ENCODE measurements at places on chromosomes 4 and X.

GRCh38 chr4:82601242-82602015 is 39.6 kb upstream of the TMEM150C start:
- DNase-seq: no peak

GRCh38 chrX:148371291-148371690 is 129.1 kb upstream of the AFF2 start:
- DNase-seq: no peak

DNA sequence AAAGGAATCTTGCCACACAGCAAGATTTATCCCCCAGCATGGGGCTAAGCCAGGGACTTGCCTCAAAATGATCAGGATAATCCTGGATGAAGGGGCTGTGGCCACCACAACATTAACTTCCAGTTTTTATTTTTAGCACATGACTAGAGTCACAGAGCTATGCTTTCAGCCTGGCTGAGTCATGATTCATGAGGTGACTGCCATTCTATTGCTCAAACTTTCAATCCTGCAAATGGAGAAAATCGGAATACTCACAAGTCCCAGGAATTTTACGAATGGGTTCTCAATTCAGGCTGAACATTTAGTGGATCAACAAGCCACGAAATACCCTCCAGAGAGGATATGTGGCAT is 70.7 kb upstream of the HPGD start:
- no peak for DNase-seq

GRCh38 chr4:137614491-137614890 is 82.2 kb upstream of the PCDH18 start:
- DNase-seq: no peak
